RPMI8226 (cell line): ENCODE measurements at places on chromosomes 1 and 21.

- no peak for DNase-seq
Observed at GRCh38 chr1:17561247-17561548, 21.7 kb downstream of the ARHGEF10L start.

DNA sequence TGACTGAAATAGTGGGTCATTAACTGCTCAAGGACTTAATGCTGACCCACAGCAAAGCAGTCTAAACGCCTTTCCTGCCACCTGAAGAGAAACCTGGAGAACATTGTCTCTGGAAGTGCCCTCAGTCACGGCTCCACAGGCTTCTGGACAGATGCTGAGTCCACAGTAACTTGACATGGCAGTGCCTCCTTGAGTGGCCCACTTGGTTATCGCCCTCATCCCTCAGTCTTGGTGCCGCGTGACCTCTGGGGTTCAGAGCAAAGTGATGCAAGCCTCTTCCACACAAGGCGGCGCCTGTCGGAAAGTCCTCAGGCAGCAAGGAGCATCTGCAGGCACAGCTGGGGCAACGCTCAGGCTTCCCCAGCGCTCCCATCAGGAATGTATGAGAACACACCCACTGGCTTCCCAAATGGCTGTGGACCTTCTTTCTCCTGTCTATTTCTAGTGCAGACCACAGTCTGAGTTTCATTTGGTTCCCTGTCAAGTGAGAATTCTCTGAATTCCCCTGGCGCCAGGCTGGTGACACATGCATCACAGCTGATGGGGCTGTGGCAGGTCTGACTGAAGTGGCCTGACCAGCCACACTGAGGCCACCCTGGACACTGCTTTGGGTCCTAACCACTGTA, 13.0 kb upstream of the ANGPTL7 start:
- no peak for DNase-seq

- no peak for DNase-seq
Observed at GRCh38 chr1:181178241-181178879, 89.9 kb downstream of the IER5 start.

DNA sequence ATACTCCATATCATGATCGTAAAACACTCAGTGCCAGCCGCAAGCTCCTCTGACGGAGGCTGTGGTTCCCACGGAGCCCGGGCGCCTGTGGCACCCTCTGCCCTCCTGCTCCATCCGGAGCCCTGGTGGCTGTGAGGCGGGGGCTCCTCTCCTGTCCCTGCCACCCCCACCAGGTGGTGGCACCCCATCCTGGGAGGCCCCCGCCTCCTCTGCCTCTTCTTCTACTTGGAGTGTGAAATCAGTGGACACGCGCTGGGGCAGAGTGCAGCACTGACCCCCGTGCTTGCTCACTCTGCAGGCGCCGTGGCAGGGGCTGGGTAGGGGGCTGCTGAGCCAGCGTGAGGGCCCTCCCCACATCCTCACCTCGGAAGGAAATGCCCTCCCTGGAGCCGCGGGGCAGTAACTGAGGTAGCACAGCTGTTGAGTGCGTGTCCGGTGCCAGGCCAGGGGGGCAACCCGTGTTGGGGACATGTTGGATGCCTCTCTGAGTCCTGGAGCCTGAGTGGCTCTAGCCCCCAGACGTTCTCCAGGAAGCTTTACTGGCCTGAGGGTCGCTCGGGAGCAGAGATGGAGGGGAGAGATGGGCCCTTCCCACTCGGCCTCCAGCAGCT, 58.7 kb upstream of the ABCG1 start:
- no peak for DNase-seq

DNA sequence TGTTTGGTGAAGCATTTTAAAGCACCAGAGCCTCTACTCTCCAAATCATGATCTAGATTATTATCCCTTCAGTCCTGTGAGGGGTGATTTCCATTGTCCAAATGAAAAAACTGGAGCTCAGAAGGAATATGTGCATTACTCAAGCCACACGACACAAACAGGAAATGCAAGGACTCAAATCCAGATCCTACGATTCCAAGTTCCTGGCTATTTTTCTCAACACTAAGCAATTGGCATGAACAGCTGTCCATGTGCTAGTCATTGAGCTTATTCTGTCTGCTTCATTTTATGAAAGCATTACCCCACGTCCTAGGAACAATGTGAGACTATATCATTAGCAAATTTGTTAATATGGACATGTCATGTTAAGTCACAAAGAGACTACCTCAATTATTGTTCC, 273.1 kb upstream of the LYPLAL1 start:
- DNase-seq: no peak

DNA sequence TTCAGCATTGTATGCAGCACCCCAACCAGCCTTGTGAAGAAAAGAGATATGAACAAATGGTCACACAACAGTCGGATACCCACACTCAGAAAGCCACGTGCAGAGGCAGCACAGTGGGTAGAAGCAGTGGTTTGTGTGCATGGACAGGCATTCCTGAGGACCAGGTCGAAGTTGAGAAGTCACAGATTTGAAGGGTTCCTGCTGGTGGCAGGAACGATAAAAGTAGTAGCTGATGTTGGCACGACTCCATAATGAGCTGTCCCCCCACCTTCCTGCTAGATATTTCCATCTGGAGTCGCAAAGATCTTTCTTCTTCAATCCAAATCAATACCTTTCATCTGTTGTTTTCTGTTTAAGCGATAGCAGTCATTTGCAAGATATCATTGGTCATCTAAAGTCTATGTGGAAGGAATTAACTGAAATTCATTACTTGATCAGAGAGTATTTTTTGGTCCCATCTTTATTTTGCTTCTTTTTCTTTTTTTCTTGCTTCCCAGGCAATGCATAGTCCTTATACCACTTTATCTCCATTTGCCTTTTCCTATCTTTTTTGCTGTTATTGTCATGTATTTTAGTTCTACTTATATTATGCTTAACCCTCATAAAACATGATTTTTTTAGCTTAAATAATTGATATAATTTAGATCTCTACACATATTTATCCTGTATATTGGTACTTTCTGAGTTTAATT, 176.4 kb downstream of the DHRS3 start:
- DNase-seq: no peak

DNA sequence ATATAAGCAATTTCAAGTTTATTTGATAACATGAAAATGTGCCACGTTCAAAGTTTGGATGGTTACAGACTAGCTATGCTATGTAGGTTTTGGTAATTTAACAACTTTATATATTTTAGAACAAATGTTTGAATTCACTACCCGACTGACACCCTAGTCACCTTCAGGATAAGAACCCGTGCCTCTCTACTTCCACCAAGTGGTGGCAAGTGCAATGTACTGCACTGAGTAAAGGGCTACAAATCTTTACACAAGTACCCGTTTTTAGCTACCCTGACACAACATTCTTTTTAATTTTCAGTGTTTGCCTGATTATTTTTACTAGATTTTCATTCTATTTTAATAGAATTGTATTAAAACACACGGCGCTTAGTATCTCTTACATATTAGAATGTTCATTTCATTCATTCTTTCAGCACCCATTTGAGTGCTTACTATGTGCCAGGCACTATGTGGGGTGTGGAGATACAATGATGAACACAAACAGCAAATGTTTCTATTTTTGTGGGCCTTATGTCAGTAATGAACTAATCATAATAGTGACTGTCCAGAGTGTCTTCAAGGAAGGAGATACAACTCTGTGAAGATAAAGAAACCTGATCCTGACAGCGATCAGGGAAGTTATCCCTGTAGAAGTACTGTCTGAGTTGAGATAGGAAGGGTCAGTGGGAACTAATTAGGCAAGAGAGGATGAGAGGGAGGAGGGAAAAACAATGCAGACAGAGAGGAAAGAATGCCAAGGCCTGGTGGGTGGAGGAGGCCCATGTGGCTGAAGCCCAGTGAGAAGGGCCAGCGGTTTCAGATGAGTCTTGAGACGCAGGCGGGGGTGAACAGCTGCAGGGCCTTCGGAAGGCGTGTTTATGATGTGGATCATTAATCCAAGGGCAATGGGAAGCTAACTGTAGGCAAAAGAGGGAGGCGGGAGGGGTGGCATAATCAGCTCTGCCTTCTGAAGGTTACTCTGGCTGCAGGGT, 3.8 kb downstream of the LCA5L start:
- DNase-seq: peak; percentile 67

- no peak for DNase-seq
Observed at GRCh38 chr1:66359269-66359668, 174.7 kb upstream of the SGIP1 start.

- no peak for DNase-seq
Observed at GRCh38 chr1:13832100-13832499, 132.1 kb downstream of the PRDM2 start.

DNA sequence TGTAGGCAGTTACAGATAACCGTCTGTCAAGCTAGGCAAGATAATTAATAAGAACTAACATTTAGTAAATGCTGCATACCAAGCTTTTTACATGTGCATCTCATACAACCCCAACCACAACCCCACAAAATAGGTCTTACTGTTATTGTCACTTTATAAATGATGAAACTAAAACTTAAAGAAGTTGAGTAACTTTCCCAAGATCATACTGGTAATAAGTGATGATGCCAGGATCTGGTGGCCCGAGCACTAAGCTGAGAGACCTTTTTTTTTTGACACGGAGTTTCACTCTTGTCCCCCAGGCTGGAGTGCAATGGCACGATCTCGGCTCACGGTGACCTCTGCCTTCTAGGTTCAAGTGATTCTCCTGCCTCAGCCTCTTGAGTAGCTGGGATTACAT, 1.8 kb downstream of the NCSTN start:
- DNase-seq: no peak

- peak; percentile 57 for DNase-seq
Observed at GRCh38 chr1:84700070-84700469, 9.8 kb upstream of the SSX2IP start.

DNA sequence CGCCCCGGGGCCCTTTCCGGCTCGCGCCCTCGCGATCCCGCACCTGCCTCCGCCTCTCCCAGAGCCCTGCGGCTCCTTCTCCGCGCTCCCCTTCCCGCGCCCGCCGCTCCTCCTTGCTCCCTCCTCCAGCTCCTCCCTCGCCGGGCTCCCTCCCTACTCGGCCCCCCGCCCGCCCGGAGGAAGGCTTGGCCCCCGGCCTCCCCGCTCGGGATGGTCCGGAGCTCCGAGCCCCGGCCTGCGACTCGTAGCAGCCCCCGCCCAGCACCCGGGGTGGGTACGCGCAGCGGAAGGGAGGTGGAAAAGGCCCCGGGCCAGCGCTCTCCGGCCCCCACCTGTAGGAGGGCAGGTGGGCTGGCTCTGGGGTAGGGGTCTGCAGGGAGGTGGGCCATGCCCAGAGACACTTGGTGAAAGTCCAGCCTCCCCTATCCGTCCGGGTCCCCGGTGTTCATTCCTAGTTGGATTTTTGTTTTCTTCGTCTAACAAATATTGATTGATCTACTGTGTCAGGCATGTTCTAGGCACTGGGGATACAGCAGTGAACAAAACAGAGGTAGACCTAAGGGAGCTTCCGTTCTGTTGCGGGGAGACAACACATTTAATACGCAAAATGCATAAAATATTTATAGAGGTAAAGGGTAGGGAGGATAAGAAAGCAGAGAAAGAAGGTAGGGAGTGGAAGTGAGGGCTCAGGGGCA, at the start of gene HTR1D:
HTR1D (minus strand) TSS at position 82 of the 695 bp plus-strand sequence. CDS start 23,283 bp downstream, outside the sequence.
- no peak for DNase-seq

GRCh38 chr1:229148041-229148671, 122.8 kb upstream of the RAB4A start:
- DNase-seq: no peak
